SIG-M5 (cell line): ENCODE measurements at places on chromosomes 3 and 15.

- DNase-seq: no peak
Measured at GRCh38 chr3:130841357-130841756, 52.5 kb upstream of the ATP2C1 start.

GRCh38 chr15:85104584-85104983, 122.9 kb downstream of the PDE8A start:
- DNase-seq: no peak

DNA sequence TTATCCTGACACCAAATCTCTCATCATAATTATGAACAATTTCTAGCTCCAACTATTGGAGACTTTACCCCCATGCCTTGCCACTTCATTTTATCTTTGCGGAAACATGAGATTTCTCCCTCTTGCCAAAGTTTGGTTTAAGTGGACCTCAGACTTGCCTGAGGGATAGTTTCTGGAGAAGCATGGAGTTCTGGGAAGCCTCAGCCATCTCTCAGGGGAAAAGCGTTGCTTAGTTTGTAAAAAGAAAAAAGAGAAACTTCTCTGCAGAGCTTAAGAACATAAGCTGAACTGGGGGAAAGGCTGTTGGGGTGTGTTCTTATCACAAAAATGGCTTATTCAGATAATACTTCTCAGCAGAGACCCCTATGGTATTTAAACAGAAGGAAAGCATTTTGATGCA, 347.4 kb upstream of the ADAMTS9 start:
- no peak for DNase-seq

GRCh38 chr3:188950832-188951489, 220.8 kb upstream of the TPRG1 start:
- DNase-seq: peak; percentile 70

- DNase-seq: no peak
Measured at GRCh38 chr3:186070996-186071395, 37.9 kb downstream of the ETV5 start.

DNA sequence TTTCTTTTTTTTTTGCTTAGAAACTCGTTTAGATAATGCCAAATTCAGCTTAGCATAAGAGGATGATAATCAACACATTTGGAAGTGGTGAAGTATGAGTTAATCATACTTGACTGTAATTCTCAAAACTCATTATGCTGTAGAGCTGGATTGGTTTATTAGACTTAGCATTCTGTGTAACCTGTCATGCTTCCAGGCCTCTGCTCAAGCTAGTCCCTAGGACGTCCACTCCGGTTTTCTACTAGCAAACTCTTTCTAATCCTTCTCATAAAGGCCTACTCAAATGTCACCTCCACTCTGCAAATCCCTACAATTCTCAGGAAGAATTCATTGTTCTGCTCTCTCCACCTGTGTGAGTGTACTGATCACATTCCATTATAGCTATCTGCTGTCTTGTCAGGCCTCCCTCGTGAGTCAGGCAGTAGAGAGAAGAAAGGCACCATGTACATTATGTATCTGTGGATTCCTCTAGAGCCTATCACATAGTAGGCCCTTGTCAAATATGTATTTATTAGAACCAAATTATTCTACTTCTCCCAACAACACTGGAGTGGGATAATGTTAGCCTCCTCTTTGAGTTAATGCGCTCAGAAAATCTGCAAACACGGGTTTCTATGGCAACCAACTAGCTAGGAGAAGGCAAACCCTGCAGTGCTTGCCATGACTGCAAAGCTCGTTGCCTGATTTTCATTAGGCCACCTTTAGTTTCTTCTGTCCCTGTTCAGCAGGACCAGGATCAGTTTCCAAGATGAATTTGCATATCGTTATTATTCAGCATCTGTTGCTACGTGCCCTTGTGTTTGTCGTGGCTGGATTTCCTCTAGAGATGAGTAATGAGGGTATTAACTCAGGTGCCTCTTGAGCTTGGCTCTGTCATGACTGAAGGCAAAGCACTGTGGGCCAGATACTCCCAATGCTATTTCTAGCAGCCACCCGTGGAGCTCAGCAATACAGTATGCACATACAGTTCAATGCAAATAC, 30.7 kb downstream of the ATP13A5 start:
- no peak for DNase-seq

DNA sequence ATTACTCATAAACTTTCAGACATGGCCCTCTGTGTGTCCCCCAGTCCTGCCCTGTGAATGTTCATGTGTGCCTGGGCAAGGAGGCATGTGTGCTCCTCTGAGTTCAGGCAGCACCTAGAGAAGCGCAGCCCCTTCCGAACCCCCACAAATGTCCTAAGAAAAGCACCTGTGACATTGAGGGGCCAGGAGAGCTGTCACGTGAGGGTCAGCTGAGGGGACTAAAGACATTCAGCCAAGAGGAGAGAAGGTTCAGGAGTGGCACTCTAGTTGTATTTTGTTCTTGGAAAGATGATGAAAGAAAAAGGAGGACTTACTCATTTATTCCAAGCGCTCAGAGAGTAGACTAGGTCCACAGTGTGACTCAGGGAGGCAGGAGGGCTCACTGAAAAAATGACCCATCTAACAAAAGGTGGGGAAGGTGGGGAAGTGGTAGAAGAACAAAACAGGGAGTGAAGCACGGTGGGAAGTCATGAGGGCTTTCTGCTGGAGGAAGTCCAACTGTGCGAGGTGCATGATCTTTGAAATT, 28.1 kb upstream of the ELP6 start:
- DNase-seq: no peak

DNA sequence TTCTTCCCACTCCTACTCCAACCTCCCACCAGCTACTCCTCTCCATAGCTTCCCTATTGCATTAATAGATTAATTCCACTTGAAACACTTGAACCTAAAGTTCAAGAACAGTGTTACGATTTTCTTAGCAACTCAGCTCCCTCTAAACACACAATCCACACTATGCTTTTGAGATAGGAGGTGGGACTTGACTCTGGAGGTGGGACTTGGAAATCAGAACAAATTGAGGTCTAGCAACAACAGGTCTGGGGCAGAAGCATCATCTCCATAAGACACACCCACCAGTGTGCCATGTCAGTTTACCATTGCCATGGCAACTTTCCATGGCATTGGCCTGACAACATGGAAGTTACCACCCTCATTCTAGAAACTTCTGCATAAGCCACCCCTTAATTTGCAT, 336.5 kb upstream of the ALCAM start:
- no peak for DNase-seq

GRCh38 chr3:162701211-162701610, 1204.6 kb downstream of the OTOL1 start:
- DNase-seq: no peak

- no peak for DNase-seq
Measured at GRCh38 chr3:38984731-38985130, 67.0 kb downstream of the SCN11A start.

DNA sequence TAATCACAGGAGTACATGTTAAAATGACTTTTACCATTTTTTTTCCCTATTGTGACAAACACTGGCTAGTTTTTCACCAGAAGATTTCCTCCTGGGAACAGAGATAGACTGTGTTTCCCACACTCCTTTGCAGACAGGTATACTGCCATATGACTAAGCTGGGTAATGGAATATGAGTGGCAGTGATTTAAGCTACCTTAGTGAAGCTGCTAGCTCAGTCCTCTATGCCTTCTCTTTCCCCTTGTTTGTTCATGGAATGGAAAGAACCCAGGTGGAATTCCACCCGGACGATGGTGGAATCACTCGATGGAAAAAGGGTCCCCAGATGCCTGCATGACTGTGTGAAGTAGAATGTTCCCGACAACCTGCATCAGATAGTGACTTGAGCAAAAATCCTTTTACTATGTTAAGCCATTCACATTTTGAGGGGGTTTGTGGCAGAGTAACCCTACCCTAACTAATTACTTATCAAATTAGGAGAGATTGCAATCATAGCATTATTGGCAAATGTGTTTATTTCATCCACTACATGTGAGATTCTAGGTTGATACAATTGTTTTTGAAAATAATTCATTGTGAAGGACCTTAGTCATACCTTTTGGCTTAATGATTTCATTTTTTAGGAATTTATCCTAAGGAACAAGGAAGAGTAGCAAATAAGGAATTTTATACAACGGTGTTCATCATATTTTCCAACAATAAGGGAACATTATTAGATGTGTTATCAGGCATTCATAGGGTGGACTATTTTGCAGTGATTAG, 16.5 kb downstream of the THSD4 start:
- DNase-seq: no peak

DNA sequence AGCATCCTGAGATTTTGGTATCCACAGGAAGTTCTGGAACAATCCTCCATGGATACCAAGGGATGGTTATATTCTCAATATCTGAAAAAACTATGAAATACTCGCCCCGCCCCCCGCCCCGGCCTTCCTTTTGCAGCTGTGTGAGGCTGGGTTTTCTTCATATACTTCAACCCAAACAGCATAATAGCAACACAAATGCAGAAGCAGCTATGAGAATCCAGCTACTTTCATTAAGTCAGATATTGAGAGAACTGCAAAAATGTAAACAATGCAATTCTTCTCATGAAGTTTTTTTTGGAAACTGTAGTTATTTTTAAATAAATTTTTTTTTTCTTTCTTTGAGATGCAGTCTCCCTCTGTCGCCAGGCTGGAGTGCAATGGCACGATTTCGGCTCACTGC, 10.9 kb upstream of the IDH2 start:
- DNase-seq: no peak

GRCh38 chr3:50972029-50972428, 297.3 kb downstream of the DOCK3 start:
- DNase-seq: no peak
